T47D (cell line): ENCODE measurements at places on chromosomes 2 and 18.
A peak's percentile ranks its signal among the peaks of the same experiment; 100 is the strongest.

DNA sequence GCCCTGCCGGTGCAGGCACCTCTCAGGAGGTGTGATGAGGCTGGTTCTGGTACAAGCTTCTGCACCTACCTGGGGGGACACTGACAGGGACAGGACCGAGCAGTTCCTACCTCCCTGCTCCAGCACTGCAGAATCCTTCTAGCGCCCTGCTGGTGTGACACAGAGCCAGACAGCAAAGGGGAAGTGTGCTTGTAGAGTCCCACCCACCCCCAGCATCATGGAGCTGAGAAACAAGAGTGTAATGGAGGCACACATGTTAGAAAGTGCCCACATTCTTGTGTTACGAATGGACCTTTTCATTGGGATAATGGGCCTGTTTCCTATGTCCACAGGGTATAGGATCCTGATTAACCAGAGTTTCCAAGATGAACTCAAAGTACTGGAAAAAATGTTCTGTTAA, 38.3 kb downstream of the OXER1 start:
- DNase-seq = no peak

DNA sequence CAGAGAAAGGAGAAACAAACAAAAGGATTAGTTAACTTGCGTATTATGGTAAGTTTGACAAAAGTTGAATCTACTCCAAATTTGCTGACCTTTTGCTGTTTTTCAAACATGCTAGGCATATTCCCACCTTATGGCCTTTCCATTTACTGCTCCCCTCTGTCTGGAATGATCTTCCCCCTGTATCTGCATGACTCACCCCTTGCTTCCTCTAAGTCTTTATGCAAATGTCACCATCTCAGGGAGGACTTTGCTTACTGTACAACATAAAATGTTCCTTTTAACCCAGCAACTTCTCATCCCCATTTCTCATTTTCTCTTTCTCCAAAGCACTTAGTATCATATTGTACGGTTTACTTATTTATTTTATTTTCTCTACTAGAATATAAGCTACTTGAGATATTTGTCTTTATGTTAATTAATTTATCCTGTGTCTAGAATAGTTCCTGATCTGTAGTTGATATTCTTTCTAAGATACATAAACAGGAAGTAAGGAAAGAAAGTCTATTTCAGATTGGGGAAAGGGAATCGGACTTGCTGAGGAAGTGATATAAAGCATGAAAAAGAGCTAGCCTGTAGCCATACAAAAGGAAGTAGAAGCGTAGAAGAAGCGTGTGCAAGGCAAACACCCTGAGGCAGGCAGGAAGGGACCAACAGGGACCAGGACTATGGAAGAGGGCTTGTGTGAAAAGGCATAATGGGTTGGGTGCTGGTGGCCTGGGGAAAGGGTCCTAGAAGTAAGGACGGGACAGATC, 144.9 kb upstream of the ERBB4 start:
- no peak for DNase-seq

- no peak for DNase-seq
These were observed 253.6 kb downstream of the SOX11 start for GRCh38 chr2:5945742-5946141.

DNA sequence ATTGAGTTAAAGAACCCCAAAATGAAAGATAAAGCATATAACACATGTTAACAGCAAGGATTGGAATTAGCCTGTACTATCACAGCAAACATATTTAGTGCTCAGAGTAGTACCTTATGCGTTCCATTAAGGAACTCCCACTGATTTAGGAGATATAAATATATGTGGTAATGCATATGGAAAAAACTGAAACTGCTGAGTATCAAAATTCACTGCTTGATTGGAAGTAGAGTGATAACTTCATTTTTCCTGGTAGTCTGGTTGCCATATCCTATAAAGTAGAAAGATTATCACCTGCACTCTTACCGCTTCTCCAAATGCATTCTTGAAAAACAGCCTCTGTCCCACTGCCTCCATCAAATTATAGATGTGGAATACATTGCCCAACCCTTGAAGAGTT, 95.1 kb upstream of the FOSL2 start:
- DNase-seq = no peak

- DNase-seq = no peak
These were observed 180.8 kb downstream of the VAPA start for GRCh38 chr18:10094655-10095054.

DNA sequence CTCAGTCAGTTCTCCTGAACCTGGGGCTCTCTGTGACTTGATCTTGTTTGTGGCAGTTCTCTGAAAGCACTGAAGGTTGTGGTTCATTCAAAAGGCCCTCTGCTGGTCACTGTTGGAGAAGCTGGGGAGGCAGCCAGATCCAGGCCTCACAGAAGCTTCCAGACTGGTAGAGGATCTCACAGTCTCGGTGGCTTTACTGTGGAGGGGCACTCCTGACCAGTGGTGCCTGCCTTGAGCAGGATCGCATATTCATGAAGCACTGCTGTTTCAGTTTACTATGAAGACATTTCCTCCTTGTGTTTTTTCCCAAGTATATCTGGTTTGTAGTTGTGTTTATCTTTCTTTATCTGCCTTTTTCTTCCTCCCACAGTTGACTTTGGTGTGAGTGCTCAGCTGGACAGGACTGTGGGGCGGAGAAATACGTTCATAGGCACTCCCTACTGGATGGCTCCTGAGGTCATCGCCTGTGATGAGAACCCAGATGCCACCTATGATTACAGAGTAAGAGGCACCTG, 133.9 kb downstream of the MAP4K4 start:
- peak; percentile 32 for DNase-seq

DNA sequence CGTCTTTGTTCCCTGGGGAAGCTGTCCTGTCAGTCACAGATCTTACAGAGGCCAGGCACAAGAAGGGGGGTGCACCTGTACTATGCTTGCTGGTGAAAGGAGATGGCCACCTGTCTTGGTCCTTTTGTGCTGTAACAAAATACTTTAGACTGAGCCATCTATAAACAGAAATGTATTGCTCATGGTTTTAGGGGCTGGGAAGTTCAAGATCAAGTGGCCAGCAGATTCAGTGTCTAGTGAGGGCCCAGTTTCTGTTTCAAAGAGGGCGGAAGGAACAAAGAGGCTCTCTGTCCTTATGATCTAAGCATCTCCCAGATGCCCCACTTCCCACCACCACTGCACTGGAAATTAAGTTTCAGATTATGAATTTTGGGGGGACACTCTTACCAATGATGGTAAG, 35.5 kb upstream of the RPL37A start:
- DNase-seq = no peak

- no peak for DNase-seq
These were observed 334.1 kb upstream of the MYT1L start for GRCh38 chr2:2664989-2665833.
